Right renal pelvis (tissue), 4 donors: ENCODE measurements at places on chromosomes 12 and 14.

GRCh38 chr14:60736494-60736893 lies 1.9 kb downstream of the MNAT1 start:
- no peak for DNase-seq

GRCh38 chr14:58566979-58567378 lies 70.8 kb upstream of the DACT1 start:
- DNase-seq = no peak

DNA sequence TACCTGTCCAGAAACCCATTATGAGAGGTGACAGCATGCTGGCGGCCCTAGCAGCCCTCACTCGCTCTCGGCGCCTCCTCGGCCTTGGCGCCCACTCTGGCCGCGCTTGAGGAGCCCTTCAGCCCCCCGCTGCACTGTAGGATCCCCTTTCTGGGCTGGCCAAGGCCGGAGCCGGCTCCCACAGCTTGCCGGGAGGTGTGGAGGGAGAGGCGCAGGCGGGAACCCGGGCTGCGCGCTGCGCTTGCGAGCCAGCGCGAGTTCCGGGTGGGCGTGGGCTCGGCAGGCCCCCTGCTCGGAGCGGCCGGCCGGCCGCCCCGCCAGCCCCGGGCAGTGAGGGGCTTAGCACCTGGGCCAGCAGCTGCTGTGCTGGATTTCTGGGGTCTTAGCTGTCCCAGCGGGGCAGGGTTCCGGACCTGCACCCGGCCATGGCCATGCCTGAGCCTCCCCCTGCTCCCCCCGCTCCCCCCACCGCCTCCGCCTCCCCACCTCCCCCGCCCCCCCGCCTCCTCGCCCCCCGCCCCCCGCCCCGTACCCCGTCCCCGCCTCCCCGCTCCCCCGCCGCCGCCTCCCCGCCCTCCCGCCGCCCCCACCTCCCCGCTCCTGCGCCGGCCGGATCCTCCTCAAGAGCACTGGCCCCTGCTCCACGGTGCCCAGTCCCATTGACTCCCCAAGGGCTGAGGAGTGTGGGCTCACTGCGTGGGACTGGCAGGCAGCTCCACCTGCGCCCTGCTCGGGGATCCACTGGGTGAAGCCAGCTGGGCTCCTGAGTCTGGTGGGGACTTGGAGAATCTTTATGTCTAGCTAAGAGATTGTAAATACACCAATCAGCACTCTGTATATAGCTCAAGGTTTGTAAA lies 163.1 kb downstream of the KLHL28 start:
- DNase-seq = no peak

GRCh38 chr14:55843718-55844403 lies 263.9 kb downstream of the KTN1 start:
- DNase-seq = no peak

DNA sequence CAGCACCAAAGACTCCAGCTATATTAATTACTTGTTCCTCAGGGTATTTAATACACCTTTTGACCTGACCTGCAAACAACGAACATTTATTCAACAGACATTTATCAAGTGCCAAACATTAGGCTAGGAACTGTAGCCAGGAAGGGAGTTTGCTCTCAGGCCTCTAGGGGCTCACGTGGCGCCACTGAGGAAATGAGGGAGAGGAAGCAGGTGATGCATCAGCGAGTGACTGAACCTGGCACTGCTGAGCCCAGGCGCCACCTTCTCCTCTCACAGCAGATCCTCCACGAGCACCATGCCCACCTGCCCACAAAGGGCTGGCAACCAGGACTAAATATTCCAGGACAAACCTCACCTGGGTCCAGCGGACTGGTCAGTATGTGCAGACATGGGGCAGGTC lies 50.2 kb downstream of the SETD3 start:
- no peak for DNase-seq

- no peak for DNase-seq
Measured at GRCh38 chr12:40587421-40587820, 104.8 kb upstream of the CNTN1 start.

DNA sequence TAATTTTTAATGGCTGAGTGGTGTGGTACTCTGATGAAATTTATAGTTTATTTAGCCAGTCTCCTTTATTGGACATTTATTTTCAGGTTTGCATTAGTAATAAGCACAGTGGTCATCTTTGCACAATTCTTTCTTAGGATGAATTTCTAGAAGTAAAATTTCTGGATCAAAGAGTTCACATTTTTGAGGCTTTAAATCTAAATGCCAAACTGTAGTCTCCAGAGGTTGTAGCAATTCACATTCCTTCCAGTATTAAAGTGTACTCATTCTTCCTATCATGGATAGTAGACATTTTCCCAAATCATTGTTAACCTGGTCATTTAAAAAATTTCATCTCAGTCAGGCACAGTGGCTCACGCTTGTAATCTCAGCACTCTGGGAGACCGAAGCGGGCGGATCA lies 24.8 kb downstream of the SLC39A9 start:
- DNase-seq = no peak

- DNase-seq = no peak
Measured at GRCh38 chr12:45613296-45613695, 116.2 kb upstream of the ARID2 start.

- no peak for DNase-seq
Measured at GRCh38 chr12:28603801-28604200, 413.5 kb downstream of the CCDC91 start.

- DNase-seq = no peak
Measured at GRCh38 chr12:69497308-69498026, 27.3 kb downstream of the FRS2 start.

GRCh38 chr12:53751336-53752191 lies at the start of gene CISTR:
TSS of gene CISTR (minus strand) at chr12:53751979.
- no peak for DNase-seq

- DNase-seq = no peak
Measured at GRCh38 chr12:74608231-74608775, 70.7 kb downstream of the ATXN7L3B start.
